ENCODE measurements at places on chromosomes 12 and 14. TPM values are rescaled to one million over a fixed set of nuclear protein-coding genes. Genes with fewer than 3 reads are reported as not detected.

- DNase-seq = no peak
These were observed 116.4 kb downstream of the EML1 start for GRCh38 chr14:99909513-99910064.

- no peak for DNase-seq
These were observed 82.2 kb downstream of the PPP2R5C start for GRCh38 chr14:101843665-101844064.

DNA sequence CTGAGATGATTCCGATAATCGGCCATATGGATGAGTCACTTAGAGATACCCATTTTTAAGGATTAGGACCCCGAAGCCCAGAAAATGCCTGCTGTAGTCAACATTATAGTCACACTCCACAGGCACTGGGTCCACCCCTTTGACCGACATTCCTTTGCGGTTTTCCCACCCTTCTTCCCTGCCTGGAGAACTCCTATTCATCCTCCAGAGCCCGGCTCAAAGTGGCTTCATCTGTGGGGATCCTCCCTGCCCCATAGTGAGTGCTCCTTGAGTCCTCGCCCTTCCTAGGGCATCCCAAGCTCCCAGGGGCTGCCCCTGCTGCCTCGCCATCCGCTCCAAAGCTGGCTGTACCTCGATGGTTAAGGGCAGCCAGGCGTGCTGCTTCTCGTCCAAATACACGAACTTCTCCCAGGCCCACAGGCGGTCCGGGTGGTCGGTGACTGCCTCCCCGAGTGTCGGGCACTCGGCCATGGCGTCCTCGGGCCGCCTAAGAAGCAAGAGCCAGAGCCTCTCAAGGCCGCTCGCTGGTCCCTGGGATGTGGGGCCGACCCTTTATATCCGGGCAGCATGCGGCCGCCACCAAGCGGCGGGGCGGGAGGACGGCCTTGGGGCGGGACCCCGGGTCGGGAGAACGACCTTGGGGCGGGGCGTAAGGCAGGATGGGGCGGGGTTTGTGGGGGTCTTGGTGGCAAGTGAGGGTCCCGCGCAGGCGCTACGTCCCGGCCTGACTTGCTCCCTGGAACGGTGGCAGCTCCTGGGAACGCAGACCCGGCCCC, at the start of gene TCL1A:
TSS of gene TCL1A (minus strand) at position 530 of the 776 bp plus-strand sequence. CDS start at position 471, 59 bp downstream.
- no peak for DNase-seq

GRCh38 chr12:116534311-116535121, 24.7 kb upstream of the MAP1LC3B2 start:
- DNase-seq = no peak

- no peak for DNase-seq
These were observed 126.2 kb downstream of the RFLNA start for GRCh38 chr12:124420996-124421674.

DNA sequence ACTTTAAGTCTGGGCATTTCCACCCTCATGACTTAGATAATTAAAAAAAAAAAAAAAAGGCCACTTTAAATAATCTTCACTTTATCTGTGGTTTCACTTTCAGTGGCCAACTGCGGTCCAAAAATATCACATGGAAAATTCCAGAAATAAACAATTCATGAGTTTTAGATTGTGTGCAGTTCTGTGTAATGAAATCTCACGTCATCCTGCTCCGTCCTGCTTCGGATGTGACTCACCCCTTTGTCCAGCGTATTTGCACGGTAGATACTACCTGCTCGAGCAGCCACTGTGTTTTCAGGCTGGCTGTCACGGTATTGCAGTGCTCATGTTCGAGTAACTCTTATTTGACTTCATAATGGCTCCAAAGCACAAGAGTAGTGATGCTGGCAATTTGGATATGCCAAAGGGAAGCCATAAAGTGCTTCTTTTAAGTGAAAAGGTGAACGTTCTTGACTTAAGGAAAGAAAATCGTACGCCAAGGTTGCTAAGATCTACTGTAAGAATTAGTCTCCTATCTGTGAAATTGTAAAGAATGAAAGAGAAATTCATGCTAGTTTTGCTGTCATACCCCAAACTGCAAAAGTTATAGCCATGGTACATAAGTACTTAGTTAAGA, 2.4 kb downstream of the E2F7 start:
- DNase-seq = no peak

GRCh38 chr14:101025696-101026095, 122.2 kb upstream of the RTL1 start:
- DNase-seq = no peak

- no peak for DNase-seq
These were observed 38.9 kb downstream of the DMAC2L start for GRCh38 chr14:50350975-50351374.

DNA sequence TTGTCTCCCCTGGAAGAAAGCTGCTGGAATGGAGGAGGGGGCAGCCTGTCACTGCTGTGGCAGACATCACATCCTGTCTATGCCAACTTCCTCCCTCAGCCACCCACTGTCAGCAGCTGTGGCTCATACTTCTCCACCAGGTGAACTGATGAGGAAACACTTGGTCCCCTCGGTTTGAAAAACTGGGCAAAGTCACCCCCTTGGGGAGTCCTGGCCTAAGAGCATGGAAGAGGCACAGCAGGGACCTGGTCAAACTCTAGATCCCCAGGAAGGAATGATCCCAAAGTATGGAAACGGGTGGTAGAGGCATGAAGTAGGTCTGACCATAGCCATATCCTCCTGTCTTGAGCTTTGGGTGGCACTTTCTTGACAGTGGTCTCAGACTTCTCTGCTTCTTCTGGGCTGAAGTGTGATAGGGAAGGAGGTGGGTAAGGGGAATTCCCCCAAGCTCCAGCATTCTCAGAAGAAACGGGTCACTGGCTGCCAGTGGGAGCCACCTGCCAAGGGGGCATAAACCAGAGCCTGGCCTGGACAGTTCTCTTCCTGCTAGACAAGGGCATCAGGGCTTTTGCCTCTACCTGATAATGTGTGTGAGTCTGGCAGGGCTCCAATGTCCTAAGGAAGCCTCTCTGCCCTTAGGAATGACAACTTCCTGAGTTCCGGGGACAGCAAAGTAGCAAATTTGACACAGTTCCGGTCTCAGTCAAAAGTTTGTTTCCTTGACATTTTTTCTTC, 36.0 kb downstream of the FMNL3 start:
- DNase-seq = no peak

DNA sequence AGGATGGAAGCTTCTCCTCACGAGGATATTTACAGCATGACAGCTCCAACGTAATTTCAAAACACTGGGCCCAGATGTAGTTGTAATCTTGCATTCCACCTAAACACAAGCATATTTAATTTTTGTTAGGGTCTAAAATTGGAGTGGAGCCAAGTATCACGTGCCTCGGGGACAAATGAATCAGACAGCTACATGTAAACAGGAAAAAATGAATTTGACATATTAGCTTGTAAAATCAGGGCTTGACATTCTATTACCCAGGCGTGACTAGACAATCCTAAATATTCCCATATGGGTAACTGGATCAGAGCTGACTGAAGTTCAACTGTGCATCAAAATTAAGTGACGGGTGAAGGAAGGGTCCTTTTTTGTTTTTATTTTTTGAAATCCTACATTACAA, 59.0 kb downstream of the MDM2 start:
- DNase-seq = no peak

DNA sequence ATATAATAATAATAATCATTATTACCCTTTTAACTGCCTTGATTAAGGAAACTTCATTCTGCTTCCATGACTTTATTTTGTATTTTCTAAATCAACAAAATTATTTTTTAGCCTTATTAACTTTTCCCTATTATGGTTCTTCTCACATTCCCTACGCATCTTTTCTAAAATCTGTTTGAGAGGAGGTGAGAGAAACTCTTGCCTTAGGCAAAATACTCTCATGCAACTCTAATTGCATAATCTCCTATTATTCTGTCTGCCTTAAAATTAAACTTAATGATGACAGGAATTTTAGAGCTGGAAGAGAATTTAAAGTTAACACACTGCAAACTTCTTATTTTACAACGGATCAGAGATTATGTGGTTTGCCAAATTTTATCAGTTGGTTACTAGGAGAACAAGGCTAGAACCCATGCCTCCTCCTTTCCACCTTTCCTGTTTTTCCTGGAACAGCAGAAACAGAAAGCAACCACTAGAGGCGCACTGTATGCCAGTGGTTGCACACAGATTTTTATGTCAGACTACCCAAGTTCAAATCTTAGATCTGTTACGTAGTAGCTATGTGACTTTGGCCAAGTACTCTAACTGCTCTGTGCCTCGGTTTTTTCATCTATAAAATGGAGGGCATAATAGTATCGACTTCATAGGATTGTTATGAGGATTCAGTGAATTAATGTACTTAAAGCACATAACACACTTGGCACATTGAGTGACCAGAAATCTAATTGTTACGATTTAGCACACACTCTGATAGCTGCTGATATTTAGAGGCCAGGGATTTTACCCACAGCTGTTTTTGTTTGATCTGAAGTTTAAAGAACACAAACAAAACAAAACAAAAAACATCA, 4.3 kb upstream of the BRMS1L start:
- no peak for DNase-seq

- no peak for DNase-seq
These were observed 194.9 kb downstream of the DUSP6 start for GRCh38 chr12:89157413-89157812.

DNA sequence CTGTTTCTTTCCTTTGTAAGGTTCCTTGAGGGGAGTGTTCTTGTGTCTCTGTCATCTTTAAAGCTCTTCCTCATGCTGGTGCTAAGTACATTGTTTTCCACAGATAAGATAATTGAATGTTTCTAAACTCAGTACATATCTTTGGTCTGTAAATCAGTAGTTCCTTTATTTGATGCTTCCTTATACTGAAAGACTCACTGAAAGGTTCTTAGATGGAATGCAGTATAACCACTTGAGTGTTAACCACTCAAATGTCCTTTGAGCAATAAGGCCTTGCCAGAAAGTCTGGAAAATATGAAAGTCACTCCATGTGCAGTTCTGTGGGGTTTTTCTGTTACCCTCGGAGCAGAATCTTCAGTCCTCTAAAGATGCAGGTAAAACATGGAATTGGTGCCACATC, 23.0 kb upstream of the RNU6-8 start:
- peak; percentile 18 for DNase-seq

GRCh38 chr12:8226355-8226754, 1.1 kb downstream of the FAM90A1 start:
- DNase-seq = no peak

DNA sequence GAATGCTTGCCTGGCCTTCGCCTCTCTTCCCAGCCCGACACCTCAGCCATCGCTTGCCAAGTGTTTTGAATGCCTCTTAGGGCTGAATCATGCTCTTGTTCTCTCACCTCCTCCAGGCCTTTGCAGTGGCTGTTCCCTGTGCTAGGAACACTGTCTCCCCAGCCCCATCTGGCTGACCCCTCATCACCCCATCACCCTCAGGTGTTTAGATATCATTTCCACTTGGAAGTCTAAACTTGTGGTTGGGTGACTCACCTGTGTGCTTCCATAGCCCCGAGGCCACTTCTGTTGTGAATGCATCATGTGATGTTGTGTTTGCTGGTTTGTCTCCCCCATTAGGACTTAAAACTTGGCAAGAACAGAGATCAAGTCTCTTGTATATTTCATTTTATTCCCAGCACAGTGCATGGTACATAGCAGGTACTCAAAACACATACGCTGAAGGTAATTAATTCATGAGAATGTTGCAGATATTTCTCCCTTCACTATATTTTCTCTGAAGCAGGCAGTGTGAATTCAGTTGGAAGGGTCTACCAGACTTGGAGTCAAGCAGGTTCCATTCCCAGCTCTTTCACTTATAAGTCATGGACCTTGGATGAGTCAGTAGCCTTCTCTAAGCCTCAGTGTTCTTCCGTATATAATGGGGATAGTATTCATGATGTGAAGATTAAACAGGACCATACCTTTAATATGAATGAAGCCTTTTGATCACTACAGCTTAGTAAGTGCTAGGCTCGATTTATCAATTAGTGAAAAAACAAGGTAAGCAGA, 67.8 kb downstream of the HRK start:
- no peak for DNase-seq

DNA sequence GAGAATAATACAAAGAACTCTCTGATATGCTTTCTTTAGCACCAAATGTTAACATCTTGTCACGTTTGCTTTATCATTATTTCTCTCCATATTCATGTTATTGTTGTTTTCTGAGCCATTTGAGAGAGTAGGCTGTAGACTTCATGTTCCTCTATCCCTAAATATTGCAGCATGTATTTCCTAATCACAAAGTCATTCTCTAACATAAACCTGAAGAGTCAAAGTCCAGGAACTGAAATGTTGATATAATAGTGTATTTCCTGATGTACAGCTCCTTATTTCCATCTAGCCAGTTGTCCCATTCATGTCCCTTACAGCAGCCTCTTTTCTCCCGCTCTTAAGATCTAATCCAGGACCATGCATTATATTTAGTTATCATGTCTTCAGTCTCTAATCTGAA, 72.8 kb downstream of the SPATS2 start:
- DNase-seq = no peak

DNA sequence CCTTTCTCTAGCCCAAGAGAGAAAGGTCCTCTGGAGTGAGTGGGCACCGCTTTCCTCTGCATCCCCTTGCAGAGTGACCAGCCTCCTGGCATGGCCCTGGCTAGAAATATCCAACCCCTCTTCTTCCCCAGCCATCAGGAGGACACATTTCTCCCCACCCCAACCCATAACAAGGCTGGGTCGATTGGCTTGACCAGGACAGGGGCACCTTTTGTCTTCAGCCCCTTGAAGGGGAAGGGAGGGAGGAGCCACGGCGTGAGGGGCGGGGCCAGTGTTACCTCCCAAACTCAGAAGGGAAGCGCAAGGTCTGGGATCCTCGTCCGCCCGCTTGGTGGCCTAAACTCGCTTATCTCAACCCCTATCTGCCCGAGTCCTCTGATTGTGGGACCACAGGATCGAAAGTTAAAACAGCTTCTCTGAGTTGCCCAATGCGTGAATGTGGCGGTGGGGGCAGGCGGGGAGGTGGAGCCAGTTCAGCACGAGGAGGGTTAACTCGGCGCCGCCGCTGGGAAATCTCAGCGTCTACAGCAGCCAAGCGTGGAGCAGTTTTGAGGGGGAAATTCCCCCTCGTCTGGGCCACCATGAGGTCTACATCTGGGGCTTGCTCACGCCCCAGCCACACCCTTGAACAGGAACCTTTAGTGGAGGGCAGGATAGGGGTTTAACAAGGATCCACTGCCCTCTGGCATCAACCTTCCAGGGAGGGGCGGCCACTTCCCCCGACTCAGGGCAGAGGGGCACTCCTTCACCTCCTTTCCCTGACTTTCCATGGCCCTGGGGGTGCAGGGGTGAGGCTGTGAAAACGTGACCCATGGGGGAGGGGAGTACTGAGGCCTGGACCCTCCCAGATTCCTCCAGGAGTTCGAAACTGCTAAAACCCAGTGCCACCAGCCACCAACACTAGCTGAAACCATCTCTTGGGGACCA, 795 bp downstream of the STAT6 start:
- DNase-seq = peak; percentile 69

LTBR gene
- 149 TPM for total RNA-seq

BTBD6 gene
- 45.4 TPM for total RNA-seq

GPR84 gene
- 0.99 TPM for total RNA-seq

PRKD1 gene
- 15.5 TPM for total RNA-seq

KLHL28 gene
- total RNA-seq = 14.7 TPM

C12orf54 gene
- not detected for total RNA-seq

SSPN gene
- 6.9 TPM for total RNA-seq

HOXC9 gene
- not detected for total RNA-seq

PCED1B gene
- total RNA-seq = 4.8 TPM

C14orf180 gene
- not detected for total RNA-seq

DCAF5 gene
- total RNA-seq = 45.9 TPM

NAA30 gene
- 14.4 TPM for total RNA-seq
